ENCODE measurements at places on chromosomes 1 and 21.

DNA sequence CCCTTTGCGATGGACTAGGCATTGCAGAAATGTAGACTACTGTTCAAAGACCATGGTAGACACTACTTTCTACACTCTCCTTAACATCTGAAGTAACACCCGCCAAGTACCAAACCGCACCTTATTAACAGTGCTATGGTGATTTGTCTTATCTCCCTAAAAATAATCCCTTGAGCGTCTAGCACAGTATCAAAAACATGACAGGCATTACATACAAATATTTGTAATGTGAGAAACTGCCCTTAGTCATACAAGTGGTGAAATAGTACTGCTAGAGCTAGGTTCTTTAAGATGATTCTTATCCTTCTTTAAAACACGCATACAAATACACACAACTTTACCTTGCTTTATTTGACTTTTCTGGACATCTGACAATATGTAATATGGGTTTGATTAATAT, 27.2 kb downstream of the PUM1 start:
- DNase-seq, result no peak

- DNase-seq, result no peak
Measured at GRCh38 chr1:234770924-234771540, 161.1 kb upstream of the IRF2BP2 start.

GRCh38 chr1:230591678-230592077, 50.6 kb upstream of the COG2 start:
- no peak for DNase-seq

DNA sequence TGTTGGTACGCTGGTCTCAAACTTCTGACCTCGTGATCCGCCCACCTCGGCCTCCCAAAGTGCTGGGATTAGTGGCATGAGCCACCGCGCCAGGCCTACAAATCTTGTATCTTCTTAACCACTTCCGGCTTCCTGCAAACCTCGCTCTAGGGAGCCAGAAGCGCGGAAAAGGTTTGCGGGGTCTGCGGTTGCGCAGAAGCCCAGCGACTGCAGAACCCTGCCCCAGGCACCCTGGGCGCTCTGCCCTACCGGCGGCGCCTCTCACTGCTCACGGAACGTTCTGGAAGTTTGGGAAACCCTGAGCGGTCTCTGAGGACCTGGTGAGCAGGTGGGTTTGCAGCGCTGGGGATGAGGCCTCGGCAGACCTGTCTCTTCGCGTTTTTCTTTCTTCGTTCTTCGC, at the start of gene C1orf146:
Gene C1orf146 (plus strand): TSS at position 195 of the 400 bp plus-strand sequence. CDS start 13,506 bp downstream, outside the sequence.
- no peak for DNase-seq

DNA sequence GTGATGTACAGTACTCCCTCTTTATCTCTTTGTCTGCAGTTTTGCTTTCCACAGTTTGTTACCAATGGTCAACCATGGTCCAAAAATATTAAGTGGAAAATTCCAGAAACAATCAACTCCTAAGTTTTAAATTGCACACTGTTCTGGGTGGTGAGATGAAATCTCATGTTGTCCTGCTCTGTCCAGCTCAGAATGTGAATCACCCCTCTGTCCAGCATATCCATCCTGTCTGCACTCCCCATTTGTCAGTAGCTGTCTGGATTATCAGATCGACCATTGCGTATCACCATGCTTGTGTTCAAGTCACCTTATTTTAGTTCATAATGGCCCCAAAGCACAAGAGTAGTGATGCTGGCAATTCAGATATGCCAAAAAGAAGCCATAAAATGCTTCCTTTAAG, 118.2 kb upstream of the PDE4B start:
- no peak for DNase-seq

DNA sequence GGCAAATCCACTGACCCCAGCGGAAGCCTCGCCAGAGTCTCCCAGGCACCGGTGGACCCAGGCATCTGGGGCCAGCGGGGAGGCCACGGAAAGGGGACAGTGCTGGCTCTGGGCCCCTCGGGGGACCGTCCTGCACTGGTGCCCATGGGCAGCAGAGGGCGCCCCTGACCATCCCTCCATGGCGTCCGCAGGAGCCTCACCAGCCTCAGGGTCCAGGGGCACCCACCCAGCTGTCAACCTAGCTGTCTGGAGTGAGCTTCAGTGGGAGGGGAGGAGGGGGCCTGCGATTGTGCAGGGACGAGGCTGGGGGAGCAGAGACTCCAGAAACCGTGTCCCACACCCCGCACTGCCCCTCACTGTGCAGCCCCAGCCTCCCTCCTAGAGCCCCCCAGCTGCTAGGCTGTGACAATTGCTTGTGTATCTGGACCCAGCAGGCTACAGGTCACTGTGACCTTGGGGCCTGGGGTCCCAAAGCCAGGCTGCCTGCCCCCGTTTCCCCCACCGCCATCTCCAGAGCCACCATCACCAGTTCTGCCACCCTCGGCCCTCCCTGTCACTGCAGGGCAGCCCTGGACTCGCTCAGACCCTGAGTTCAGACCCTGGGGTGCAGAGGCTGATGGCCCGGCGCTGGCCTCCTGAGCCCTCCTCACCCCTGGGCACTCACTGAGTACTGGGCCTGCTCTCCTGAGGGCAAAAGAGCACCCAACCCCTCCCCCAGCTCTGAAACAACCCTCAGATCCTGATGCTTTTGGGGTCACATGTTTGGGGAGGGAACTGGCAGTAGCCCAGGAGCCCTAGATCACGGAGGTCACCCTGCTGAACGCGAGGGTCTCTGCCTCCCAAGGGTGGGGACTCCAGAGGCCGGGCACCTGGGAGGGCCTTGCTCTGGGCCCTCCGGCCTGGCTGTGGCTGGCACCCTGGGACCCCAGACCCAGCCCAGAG, 10.6 kb upstream of the COL6A1 start:
- peak; percentile 88 for DNase-seq

GRCh38 chr1:12496154-12496961, 121.7 kb downstream of the DHRS3 start:
- DNase-seq, result no peak

DNA sequence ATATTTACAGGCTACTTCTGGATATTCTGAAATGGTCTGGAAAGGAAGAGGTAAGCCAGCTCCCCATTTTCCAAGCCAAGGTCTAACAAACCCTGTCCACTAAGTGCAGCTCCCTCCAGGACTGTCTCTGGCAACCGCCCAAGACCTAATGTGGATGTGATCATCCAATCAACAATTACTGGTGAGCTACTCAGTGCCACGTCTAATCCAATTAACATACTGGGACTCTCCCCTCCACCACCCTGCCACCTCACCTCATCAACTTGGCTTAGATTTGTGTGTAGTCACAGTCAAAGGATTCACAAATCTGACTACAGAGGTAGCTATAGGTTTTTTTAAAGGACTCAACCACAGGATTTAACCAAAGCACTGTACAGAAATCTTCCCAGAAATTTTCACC, 25.4 kb upstream of the S100A7 start:
- DNase-seq, result no peak

- DNase-seq, result no peak
Measured at GRCh38 chr21:22536509-22536908, 1538.3 kb downstream of the NCAM2 start.

DNA sequence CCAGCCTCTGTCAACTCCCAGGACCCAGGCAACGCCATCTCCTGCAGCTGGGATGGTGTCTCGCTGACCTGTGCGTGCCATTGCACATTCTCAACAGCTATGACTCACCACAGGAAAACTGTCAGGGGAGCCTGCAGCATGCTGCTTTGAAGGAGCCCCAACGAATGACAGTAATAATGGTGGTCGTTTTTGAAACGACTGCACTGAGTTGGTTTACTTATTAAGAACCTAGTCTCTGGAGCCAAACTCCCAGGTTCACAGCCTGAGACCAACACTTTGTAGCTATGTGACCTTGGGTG, 21.6 kb downstream of the TCEA3 start:
- no peak for DNase-seq

GRCh38 chr1:185581020-185581419, 153.2 kb upstream of the HMCN1 start:
- no peak for DNase-seq

Measured in sigmoid colon (tissue), 7 donors.